Activated CD8-positive, alpha-beta memory T cell treated with anti-CD3 and anti-CD28 coated beads for 48 hours (primary cell): ENCODE measurements at places on chromosomes 2 and 18.

- DNase-seq = no peak
Observed at GRCh38 chr2:133955169-133955568, 298.7 kb upstream of the MGAT5 start.

DNA sequence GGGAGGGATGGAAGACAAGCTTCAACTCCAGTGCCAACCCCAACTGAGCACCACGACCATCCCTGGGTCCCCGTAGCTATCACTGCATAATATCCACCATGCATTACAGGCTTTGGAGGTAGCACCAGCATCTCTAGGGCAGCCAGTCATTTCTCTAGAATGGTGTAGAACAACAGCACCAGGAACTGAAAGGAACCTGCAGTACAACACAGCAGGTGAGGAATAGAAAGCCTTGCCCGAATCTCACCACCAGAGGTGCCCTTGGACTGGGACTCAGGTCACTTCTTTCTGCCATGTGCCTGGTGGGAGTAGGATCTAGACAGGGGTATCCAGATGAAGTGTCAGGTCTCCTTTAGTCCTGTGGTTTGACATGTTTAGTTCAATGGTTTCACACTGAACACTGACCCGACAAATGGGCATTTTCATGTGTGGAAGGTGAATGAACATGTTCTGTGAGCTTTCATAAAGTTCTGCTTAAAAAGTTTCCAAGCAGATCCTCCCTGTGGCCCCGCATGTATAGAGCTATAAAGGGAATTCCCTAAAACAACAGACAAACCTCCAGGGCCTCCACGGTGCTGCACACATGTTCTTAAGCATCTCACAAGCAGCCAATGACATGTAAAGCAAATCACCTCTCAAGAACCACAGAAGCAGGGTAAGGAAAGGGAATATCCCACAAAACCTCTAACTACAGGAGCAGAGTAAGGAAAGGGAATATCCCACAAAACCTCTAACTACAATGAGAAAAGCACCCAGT is 208.3 kb downstream of the AFF3 start:
- no peak for DNase-seq

DNA sequence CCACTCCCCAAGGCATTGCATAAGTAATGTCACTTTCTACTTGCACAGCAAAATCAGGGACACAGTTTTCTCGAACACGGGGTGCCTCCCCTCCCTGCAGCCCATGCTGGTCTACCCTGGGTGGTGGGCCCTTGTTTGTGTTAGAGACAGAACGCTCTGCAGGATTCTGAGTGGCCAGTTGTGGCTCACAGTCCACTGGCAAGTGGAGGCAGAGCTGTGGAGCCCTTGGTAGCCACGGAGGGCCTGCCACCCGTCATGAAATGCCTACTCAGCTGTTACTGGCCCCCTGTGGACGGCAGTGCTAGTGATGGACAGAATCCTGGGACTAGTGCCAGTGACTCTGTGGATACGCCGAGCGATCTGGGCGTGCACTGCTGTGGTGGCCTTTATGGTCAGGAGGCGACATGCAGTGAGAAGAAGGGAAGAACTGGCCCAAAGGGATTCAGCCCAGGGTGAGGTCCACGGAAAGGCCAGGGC is 54.0 kb upstream of the TXNDC2 start:
- no peak for DNase-seq

DNA sequence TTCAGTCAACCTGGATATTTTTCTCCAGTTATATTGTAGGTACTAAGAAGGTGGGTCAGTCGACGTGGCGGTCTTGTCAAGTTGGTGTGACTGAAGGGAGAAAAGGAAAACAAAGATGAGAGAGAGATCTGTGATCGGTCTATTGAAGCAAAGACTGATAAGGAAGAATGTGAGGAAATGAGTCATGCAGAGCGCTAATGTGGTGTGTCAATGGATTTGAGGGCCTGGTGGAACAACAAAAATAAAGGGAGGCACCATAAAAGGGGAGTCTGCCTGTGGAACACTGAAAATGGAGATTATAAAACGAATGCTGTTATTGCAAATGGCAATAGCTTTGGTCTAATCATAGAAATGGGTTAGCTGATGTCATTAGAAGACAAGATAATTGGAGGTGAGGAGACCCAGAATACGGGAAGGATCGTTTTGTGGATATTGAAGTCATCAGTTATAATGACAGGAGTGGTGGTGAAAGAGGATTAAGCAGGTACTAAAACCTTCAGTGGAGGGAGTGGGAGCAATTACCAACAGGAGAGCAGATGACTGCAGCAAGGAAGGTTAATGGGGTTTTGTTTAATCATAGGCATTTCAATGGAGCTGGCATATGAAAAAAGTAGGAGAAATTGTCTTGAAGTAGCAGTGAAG is 599.1 kb upstream of the FSHR start:
- DNase-seq = no peak

- DNase-seq = no peak
Observed at GRCh38 chr2:169670215-169670651, 24.0 kb downstream of the CFAP210 start.

GRCh38 chr2:172181840-172182239 is 79.1 kb upstream of the DLX2 start:
- DNase-seq = no peak

DNA sequence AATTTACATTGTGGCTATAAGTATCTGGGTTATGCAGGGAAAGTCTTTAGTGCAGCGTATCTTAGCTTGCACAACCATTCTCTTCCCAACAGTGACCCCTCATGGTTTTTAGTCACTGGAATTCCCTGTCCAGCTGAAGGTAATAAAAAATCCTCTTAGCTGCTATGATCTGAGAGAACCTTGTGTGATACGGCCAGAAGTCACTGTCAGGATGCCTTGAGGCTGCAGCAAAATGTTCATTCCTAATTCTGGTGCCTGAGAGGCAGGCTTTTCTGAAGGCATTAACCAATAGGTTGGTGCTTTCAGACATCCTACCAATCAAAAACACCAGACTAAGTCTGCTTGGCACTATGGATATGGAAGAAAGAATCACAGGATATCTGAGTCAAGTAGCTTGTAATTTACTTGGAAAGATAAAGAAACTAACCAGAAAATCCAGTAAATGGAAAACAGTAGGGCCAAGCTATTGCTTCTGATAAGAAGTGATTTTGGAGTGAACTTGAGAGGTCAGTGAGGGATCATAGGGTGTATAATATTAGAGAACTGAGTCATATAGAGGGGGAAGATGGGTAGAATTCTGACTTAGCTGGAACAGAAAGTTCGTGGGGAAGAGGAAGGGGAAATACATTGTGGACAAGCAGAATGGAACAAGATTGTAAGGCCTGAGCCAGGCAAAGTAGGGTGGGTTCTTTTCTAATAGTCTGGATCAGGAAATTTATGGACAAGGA is 89.0 kb upstream of the SLC14A2 start:
- DNase-seq = no peak

DNA sequence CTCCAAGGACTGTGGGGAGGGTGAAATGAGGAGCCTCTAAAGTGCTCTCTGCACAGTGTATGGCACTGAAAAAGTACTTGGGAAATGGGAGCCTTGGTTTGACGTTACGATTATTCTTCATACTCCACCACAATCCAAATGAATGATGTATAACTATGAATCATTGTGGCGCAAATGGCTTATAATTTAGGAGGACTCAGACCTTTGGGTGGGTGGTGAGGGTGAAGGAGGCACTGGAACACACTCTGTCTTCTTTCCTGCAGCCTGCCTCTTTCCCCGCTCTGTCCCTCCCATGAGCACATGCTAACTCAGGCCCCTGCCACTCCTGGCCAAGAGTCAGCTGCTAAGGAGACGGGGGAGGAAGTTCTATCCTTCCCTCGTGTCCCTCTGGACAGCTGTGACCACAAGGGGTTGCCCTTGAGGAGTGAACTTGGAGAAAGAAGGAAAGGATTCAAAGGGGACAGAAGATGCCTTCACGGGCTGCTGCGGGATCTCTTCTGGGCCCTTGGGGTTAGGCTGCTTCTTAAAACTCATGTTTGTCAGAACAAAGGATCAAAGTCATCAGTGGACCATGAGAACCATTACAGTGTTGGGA is 36.5 kb downstream of the POLR1A start:
- DNase-seq = no peak
